ENCODE measurements at places on chromosomes 3 and 15.
A peak's percentile ranks its signal among the peaks of the same experiment; 100 is the strongest.

- DNase-seq, result no peak
These were observed 251.0 kb downstream of the KCNH8 start for GRCh38 chr3:19399356-19399755.

DNA sequence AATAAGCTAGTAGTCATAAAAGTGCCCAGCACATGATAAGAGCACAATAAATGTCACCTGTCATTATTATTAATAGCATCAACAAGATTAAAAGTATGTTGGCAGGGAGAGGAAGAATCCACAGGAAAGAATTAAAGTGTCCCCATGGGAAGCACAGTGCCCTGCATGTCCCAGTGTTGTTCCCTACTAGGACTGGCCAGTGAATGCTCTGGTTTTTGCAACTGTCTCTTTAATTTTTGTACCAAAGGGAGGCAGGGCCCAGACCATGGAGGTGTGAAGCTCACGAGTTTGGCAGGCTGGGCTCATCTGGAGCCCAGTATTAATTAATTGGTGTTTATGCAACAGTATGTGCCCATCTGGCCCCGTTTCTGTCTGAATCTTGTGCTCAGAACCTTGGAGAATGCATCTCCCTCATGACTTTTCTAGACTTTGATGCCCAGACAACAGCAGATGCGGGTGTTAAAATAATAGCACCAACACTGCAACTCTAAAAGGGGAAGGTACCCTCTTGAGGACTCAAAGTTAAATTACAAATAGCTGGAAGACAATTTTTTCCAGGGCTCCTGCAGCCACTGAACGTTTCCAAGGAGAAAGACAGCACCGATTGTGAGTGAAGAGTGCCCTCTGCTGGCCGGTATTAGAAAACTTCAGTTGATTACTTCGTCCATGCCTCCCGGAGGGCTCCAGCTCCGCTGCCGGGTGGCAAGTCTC, 71.9 kb upstream of the SPATA12 start:
- DNase-seq, result peak; percentile 80

DNA sequence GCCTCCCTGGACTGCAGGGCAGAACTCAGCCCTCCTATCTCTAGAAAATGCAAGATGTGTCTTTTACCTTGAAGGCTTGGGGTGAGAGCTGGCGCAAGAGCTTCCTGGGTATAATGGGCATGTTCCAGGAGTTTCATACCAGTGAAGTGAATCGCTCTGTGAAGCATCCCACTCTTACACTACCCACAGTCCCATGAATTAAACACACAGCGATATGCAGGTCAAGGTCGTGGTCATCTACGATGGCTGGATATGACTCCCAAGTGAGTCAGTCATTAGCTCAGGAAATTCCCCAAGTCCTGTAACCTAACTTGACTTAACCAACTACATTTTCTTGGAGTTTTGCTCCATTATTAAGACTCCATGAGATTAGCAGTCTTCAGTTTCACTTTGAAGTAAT, 439.7 kb downstream of the NTRK3 start:
- DNase-seq, result no peak

DNA sequence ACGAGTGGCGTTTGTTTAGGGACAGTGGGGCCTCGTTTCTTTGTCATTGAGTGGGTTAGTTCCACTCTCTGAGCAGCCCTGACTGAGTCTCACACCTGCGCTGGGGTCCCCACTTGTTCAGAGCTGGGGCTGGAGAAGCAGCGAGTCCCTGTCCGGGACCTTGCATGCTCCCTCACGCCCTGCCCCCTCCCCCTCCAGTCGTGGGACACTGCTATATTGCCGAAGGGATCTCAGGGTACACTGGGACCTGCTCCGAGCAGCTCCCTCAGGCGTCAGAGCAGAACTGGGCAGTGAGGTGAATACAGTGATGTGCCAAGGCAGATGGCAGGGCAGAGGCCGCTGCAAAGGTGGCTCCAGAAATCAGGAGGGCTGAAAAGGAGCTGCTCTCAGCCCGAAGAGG, 59.9 kb upstream of the KLF13 start:
- DNase-seq, result no peak

DNA sequence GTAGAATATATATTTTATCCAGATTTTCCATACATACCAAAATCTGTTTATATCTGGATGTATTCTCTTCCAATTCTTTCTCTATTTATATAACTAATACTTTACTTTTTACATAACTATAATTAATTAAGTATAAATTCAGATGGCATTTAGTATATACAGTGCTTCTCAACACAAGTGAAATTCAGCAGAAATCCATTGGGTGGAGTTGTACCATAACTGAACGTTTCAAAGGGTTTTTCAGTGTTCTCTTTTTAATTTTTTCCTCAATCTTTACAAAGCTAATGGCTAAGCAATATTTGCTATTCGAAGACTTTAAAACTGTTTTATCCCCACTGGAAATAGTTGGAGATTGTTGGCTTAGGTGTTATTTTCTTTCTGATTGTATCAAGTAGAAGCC, 13.9 kb upstream of the ZBBX start:
- DNase-seq, result no peak

- DNase-seq, result no peak
These were observed 43.4 kb downstream of the MUC20 start for GRCh38 chr3:195763843-195764825.

DNA sequence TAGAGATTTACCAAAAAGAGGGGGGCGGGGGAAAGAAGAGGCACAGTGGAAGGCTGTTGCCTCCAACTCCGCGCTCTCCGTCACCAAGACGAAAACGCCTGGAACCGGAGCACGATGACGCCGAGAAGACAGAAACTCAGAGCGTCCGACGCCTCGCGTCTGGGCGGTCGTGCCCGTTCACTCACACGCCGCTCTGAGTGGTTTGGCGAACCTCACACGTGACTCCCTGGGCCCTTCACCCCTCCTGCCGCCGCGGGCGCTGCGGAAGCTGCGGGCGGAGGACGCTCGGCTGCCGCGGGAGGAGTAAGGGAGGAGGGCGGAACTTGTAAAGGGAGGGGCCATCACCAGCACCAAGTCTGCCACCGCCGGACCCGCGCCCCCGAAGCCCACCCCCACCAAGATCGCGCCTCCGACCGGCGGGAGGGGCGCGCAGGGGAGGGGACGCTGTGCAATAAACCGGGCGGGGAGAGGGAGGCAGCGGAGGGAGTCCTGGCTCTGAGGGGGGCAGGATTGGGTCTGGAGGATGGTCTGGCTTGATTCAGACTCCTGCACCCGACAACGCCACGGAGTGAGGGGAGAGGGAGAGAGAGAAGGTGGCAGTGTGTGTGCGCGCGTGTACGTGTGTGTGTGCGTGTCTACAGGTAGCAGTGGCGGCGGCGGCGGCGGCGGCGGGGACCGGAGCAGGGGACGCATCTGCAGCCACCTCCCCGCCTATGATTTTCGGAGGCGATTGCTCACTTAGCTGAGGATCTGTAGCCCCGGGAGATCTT, 1.9 kb upstream of the NLGN1 start:
- peak; percentile 86 for DNase-seq

DNA sequence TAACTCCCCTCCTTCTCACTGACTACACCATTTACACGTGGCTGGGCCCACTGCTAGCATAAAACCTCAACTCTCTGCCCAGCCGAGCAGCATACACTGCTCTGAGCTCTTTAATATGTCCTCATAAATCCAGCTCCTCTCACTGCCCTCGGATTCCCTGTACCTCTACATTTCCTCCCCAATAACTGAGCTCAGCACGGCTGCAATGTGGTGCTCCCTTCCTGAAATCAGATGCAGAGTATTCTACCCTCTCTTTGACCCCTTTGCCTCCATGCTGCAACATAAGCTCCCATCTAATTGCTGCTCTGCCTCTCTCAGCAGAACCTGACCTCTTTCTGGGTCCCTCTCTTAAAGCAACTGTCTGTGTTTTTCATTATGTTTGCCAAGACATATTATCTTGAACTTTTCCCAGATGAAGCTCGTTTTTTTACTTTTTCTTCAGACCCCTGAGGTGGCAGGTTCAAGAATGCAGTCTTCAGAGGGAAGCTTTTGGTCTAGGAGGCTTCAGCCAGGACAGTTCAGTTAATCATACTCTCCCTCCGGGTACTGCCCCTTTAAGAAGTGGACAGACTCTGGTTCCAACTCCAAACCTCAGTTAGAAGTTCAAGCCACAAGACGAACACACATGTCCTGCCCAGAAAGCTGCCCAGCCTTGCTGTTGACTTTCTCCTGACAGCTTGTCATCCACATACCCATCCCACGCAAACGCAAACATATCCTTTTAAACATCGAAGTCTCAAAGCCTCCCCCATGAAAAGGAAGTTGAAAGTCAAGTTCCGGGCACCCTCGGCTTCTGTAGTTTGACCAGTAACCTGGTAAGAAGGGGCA, 81.1 kb upstream of the NEO1 start:
- no peak for DNase-seq

- DNase-seq, result no peak
These were observed 114.8 kb downstream of the DLG1 start for GRCh38 chr3:197183582-197183981.

- DNase-seq, result no peak
These were observed 542.4 kb downstream of the SQOR start for GRCh38 chr15:46177219-46177618.

DNA sequence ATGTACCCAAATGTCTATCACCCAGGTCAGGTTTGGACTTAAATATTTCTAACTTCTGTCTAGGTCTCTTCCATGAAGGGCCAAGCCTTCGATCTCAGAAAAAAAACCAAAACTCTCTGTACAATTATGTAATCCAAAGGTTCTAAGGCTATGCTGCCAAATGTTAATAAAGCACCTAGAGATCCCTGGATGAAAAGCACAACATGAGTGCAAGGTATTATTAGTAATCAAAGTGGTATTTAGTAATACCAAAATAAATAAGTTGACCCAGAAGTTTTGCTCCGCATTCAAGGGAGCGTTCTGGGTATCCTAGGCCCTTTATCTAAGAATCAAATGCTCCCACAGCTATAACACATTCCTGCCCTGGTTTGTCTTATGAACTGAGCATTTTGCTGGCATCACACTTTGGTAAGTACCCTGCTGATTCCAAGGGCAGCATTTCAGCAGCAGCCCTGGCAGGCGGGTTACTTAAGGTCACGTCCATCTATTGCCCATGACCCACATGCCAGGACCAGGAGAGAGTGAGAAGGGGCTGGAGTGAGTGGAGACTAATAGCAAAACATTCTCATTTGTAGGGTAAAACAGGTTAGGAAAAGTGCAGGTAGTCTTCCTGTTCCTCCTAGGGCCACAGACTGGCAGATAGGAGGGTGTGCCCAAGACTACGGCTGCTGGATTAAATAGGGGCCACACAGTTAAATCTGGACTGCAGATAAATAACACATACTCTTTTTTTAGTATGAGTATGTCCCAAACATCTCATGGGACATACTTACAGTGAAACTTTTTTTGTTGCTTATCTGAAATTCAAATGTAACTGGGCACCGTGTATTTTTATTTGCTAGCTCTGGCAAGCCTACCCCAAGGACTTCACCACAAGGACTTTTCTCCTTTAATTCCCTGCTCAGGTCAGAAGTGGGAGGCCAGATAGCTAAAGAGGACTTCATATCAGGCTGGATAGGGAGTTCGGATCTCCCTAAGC, 76.0 kb upstream of the SNRK start:
- no peak for DNase-seq

DNA sequence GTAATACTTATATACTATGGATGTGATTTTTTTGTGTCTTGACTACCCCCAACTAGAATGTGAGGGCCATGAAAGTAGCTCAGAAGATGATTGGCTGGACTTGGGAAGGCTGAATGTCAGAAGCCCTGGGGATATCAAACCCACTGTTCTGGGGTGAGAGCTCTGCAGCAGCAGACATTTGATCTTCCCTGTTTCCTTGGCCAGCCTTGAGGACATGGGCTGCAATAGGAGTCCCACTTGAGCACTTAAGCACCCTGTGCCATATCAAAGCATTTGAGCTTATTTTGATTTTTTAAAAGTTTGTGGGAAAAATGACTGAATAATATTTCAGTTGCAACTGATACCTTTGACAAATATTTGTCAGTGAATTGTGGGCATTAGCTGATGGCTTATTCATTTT, 21.7 kb downstream of the GTF2E1 start:
- no peak for DNase-seq

- peak; percentile 53 for DNase-seq
These were observed 4.2 kb downstream of the RHCG start for GRCh38 chr15:89492111-89492641.

- no peak for DNase-seq
These were observed 115.7 kb downstream of the TLE3 start for GRCh38 chr15:69982037-69982436.

DNA sequence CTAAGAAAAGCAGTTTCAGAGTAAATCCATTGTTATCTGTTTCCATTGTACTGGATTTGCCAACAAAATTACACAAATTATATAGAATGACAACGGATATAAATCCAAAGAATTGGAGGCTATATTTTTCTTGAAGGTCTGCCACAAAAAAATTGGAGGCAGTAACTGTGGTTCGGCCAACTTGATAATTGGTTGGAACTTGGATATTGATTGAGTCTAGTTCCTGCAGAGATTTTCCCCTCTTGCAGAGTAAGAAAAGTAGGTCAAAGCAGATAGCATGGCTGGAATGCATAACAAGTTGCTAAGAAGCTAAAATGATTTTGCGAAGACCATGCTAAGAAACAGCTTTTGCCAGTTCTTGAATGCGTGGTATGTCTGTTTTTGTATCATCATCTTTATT, 269.6 kb upstream of the CFAP20DC start:
- DNase-seq, result no peak

- no peak for DNase-seq
These were observed 64.6 kb downstream of the LPP start for GRCh38 chr3:188218603-188219002.

DNA sequence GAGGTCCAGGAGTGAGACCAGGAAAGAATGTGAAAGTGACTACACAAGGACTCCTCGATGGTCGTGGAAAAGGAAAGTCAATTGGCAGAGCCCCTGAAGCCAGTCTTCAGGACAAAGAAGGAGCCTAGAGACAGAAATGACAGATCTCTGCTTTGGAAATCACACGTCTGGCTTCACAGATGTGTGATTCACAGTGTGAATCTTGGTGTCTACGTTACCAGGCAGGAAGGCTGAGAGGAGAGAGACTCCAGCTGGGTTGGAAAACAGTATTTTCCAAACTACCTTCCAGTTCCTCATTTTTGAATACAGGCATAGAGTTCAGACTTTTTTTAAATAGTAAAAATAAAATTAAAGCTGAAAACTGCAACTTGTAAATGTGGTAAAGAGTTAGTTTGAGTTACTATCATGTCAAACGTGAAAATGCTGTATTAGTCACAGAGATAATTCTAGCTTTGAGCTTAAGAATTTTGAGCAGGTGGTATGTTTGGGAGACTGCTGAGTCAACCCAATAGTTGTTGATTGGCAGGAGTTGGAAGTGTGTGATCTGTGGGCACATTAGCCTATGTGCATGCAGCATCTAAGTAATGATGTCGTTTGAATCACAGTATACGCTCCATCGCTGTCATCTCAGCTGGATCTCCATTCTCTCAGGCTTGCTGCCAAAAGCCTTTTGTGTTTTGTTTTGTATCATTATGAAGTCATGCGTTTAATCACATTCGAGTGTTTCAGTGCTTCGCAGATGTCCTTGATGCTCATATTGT, 6.0 kb downstream of the CCR2 start:
- no peak for DNase-seq

Data from glutamatergic neuron (in vitro differentiated cells).